ENCODE measurements at places on chromosomes 16 and 17.

DNA sequence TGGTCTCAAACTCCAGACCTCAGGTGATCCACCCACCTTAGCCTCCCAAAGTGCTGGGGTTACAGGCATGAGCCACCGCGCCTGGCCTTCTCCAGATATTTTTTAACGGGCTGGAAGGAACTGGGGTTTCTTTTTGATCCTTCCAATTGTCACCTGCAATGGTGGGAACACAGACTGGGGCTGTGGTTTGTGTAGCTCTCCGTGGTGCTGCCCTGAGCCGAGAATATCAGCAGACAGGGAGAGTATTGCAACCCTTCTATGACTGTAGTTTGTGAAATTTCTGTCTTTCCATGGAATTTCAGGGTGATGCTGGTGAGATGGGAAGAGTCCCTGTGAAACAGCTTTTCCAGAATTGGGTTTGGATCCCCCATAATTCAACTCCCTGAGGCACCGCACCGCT is 263.5 kb downstream of the ENGASE start:
- no peak for DNase-seq

DNA sequence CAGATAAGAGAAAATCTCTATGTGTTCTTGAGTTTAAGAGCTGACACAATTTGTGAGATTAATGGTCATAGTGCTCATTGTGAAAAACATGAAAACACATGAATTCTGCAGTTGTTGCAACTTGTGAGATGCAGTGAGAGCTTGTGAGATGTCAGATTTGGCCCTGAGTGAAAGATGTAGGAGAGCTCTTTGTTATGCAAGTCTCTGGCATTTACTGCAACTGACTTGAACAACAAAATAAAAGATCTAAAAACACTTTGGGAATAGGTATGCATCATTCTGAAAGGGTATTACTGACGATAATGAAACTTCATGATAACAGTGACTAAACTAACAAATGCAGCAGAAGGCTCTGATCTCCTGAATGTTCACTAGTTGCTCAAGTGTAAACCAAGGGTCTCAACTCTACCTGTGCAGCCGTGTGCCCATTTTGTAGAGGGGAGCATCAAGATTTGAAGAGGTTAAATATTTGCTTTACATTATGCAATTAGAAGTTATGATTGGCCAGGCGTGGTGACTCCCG is 50.8 kb upstream of the SMIM36 start:
- no peak for DNase-seq

GRCh38 chr17:8354236-8354635 is 14.6 kb downstream of the ODF4 start:
- DNase-seq: no peak

- DNase-seq: no peak
These were observed 31.1 kb downstream of the ST3GAL2 start for GRCh38 chr16:70407811-70408274.

DNA sequence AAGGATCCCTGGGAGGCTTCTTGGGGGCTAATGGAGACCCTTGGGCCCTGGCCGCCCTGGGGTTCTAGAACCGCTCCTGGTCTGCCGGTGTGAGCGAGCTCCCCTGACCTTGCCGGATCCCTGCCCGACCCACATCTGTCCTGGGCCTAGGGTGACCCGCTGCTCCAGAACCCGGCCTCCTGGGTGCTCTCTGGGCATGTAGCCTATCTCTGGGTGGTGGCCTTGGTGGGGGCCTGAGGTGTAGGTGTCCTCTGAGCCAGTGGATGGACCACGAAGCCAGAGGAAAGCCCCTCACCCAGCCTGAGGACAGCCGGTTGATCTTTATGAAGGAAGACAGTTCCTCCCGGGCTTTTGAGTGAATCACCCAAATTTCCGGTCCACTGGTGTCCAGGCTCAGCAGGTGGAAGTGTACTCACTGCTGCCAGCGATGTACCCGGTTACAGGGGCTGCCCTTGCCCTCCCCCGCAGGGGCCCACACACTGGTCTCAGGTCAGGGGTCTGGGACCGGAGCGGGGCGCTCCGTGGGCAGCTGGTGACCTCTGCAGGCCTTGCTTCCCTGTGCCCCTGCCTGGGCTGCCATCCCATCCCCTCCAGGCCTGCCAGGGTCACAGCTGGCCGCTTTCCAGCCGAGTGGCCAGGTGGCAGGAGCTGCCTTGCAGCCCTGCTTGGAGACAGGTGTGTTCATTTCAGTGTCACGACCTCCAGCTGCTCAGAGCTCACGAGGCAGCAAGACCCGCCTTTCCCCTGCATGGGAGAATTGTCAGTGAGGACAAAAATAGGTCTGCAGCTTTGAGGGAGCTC is 10.5 kb upstream of the GSE1 start:
- no peak for DNase-seq

GRCh38 chr17:2414446-2415064 is 13.7 kb upstream of the MNT start:
- DNase-seq: no peak

- peak; percentile 76 for DNase-seq
These were observed 36.1 kb upstream of the ZC3H18 start for GRCh38 chr16:88533932-88534637.

- peak; percentile 3 for DNase-seq
These were observed 17.5 kb upstream of the MT4 start for GRCh38 chr16:56547120-56547948.

DNA sequence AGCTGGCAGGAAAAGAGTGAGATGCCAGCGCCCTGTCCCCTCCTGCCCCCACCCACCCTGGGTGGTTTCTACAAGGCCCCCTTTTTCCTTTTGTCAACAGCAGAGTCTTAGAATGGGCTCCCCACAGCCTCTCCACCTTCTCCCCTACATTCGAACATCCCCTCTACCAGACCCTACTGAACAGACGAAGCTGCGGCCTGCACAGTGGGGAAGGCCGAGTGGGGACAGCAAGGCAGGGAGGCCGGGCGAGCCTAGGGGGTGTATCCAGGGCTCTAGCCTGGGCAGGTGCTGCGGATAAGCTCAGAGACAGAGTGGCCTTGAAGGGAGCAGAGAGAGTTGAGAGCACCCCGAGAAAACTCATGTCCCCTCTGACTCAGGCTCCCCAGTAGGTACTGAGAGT is 7.4 kb downstream of the ZACN start:
- no peak for DNase-seq

- DNase-seq: no peak
These were observed 390.1 kb downstream of the RBFOX1 start for GRCh38 chr16:7722761-7723160.

DNA sequence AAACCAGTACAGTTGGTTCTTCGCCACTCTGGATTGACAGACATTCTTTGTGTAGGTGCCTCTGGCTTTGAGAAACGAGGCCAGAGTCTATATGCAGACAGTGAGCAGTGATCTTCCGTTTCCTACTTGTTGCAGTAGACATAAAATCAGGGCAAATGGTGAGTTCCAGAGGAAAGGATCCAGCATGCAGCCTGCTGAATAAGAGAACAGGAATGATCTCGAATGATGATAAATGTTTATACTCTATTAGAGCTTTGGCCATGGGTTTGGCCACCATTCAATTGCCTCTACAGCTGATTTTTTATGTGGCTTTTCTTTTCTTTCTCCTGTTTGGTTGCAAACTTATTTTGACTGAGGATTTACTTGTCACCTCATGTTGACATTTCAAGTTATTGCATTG is 286.7 kb downstream of the IRX3 start:
- no peak for DNase-seq

DNA sequence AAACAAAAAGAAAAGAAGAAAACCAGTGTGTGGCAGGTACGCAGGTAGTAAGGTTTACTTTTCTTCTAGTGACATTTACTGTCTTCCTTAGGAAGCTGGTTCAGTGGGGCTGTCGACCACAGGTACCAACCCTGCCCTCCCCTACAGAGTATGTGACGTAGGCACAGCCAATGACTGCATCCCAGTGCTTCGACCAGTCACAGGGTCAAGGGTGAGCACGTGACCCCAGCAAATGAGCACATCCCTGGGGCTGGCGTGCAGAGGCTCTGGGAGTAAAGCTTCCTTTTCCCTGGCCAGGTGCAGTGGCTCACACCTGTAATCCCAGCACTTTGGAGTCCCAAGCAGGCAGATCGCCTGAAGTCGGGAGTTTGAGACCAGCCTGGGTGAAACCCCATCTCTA is 38.9 kb upstream of the PLCG2 start:
- no peak for DNase-seq

GRCh38 chr17:8079291-8080207 is 8.0 kb downstream of the ALOX12B start:
- peak; percentile 78 for DNase-seq

GRCh38 chr17:73803964-73804435 is 159.8 kb upstream of the SDK2 start:
- DNase-seq: no peak

GRCh38 chr17:80105762-80106161 is 4.4 kb downstream of the GAA start:
- no peak for DNase-seq

DNA sequence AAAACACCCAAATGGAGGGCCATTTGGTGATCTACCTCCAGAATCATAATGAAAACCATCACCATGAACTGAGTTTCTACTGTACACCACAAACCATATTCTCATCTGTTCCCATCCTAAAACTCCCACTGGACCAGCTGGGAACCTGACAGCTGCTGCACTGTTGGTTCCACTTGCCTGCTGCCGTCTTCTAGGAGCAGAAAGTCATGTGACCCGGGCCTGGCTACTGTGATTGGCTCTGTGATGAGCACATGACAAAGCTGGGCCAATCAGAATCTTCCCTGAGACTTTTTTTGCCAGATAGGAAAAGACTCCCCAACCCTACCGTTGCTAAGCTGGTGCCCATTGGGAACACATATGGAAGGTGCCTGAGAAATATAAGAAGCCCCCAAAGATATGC is 264.2 kb downstream of the MRTFB start:
- no peak for DNase-seq

DNA sequence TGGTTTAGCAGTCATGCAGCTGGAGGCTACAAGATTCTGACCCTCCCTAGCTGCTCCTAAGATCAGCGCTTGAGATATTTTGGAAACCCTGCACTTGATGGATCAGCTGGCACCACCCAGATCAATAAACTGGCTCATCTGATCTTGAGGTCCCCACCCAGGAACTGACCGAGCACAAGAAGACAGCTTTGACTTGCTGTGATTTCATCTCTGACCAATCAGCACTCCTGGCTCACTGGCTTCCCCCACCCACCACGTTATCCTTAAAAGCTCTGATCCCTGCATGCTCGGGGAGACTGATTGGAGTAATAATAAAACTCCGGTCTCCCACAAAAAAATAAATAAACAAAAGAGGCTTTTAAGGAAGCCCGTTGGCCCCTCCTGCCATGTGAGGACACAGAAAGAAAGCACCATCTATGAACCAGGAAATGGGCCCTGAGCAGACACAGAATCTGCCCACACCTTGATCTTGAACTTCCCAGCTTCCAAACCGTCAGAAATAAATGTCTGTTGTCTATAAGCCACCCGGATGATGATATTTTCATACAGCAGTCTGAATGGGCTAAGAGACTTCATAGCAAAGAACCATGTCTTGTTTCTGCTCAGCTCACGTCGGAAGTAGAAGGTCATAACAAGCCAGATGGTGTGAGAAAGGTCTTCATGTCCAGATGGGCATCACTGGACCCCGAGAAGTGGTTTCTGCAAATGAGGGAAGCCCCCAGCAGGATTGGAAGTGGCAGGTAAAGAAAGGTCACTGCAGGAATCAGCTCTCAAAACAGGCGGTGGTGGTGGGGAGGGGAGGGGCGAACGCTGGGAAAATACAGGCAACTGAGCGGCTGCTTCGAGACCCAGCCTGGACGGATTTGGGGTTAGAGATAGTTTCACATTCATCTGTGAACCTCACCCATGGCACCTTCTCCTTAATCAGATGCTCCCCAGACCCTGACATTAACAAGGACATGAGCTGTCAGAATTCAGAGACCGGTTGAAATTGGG is 19.8 kb upstream of the RPH3AL start:
- DNase-seq: no peak

- DNase-seq: no peak
These were observed 5.9 kb downstream of the KRT14 start for GRCh38 chr17:41580687-41581365.

GRCh38 chr17:66755101-66755943 is 79.6 kb upstream of the CACNG5 start:
- no peak for DNase-seq

- DNase-seq: no peak
These were observed 38.9 kb upstream of the HELZ start for GRCh38 chr17:67283731-67284516.

GRCh38 chr16:14483819-14484385 is 146.2 kb downstream of the PARN start:
- DNase-seq: no peak

DNA sequence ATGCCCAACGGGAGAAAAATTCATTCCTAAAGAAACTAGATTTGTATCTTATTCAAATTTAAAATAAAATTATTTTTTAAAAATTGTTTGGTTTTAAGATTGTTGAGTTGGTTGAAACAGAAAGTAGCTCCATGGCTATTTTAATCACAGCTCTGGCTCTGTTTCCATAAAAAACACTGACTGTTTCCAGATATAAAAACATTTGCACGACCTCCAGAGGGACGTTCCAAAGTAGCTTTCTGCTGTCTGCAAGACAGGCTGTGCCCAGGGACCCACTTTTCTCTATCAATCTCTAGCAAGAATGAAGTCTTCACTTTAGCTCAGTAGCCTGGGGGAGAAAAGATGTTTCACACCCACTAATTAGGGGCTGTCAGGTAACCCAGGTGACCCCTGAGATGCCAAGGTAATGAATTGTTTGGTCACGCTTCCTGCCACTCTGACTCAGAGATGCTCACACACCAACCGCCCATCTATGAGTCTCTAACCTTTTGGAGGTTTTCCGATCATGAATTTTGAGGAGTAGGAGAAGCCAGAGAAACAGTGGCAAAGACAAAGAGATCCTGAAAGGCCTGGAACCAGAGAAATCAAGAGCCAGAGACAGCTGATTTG is 220.1 kb upstream of the SOX9 start:
- DNase-seq: no peak

DNA sequence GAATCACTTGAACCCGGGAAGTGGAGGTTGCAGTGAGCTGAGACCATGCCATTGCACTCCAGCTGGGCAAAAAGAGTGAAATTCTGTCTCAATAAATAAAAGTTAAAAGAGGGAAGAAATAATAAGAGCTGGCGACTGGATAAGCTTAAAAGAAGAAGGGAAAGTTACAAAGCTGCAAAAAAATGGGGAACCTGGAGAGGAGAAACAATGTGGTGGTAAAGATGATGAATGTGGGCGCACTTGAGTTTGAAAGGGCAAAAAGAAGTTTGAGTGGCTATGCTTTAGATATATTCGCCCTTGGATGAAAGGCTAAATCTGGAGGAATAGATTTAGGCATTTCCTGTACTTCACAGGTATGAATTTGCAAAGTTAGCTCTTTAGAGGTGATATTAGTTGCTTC is 53.0 kb upstream of the YPEL2 start:
- DNase-seq: no peak

GRCh38 chr16:10675216-10675615 is 19.5 kb downstream of the TEKT5 start:
- DNase-seq: no peak

DNA sequence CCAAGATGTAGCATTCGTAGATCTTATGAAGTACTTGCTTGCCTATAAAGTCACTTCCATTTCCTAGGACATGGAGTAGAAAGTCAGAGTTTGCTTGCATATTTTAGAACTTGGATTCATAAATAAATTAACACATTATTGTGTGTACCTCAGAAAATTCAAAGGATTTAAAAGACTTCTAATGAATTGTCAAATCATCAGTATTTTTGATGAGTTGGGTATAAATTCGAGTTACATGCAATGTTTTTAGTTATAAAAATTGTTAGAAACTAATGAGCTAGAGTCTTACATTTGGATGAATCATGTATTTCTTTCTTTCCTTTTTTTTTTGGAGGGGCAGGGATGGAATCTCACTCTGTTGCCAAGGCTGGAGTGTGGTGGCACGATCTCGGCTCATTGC is 156.9 kb upstream of the KCNJ16 start:
- no peak for DNase-seq
